Renal cortical epithelial cell (primary cell): ENCODE measurements at places on chromosomes 3 and 15.

- peak; percentile 81 for DNase-seq
Observed at GRCh38 chr15:67135494-67135893, 70.1 kb downstream of the SMAD3 start.

- peak; percentile 98 for DNase-seq
Observed at GRCh38 chr15:69305204-69305931, 6.7 kb downstream of the PAQR5 start.

DNA sequence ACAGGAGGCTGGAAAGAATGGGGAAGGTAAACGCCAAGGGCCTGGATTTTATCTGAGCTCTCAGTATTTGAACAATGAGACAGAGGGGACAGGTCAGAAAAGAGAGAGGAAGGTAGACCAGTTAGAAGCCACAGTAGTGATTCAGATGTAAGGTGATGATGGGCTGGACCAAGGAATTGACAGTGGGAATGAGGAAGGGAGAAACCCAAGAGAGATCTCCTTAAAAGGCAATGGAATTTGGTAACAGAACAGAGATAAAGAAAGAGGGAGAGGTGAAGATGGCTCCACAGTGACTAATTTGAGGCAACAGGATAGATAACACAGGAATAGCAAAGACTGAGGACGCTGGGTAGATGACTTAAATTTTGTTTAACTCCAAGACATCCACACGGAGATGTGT, 11.4 kb upstream of the HEG1 start:
- no peak for DNase-seq

GRCh38 chr15:74173380-74174218, at the start of gene ISLR:
TSS of gene ISLR (plus strand) at chr15:74173710. CDS start at chr15:74174859, 1,149 bp downstream.
- no peak for DNase-seq

DNA sequence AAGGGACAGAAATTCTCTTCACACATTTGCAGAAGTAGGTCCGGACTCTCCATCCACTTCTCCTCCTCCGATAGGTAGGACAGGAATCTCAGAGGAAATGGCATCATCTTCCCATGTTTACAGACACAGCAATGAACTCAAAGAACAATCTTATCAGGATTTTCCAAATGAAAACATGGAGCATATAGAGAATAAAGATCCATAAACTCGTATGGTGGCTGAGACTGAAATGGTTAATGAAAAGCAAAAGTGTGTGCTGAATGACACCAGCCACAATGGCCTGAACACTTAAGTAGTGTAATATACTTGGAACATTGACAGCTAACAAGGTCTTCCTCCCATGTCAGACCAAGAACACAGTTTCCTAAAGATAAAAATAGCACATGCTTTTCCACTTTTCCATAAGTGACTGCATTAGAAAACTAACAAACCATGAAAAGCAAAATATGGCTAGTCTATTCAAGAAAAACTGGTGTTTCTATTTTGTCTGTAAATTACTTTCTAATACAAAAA, 5.8 kb downstream of the CCRL2 start:
- no peak for DNase-seq

DNA sequence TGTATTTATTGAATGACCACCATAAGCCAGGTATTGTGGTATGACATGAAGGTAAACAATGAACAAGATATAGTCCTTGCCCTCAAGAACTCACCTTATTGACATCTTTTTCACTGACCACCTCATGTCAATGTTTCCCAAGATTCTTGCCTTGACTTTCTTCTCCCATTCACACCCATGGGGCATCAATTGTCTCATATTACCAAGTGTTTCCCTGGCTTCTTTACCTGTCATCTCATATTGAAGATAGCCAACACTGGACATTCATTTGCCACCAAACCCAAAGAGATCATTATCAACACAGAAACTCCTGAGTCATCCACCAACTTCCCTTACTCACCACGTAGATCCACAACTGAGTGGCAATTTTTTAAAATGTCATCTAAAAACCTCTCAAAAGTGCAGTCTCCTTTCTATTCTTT, 2.2 kb downstream of the EFHB start:
- DNase-seq: peak; percentile 34

- DNase-seq: peak; percentile 61
Observed at GRCh38 chr3:191775451-191776233, 314.7 kb downstream of the PYDC2 start.
